ENCODE measurements at places on chromosomes 16 and 17.

- DNase-seq = no peak
Observed at GRCh38 chr16:12903407-12904328, 2.3 kb downstream of the SHISA9 start.

- DNase-seq = peak; percentile 60
Observed at GRCh38 chr17:65198653-65199382, 61.6 kb downstream of the RGS9 start.

DNA sequence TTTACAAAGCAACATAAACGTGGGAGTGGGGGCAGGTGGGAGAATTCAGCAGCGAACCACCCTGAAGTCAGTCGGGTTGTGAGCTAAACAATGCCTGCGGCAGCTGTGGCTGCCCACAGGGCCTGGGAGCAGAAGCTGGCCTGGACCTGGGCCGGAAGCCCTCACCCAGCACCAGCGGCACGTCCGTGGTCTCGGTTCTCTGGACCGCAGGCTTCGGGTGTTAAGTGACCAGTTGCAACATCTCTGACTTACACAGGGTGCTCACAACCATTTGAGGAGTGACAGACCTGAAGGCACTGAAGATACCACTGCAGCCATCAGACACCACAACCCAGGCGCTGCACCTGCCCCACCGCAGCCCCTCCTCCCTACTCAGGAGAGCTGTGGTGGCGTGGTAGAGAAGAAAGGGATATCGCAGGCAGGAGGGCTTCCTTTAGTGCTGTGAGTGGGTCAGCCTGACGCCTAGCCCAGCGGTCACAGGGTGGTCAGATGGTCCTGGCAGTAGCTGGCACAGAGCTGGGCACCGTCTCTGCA, 33.8 kb downstream of the CBFA2T3 start:
- DNase-seq = no peak

- peak; percentile 77 for DNase-seq
Observed at GRCh38 chr17:14926526-14927122, 338.5 kb downstream of the PMP22 start.

DNA sequence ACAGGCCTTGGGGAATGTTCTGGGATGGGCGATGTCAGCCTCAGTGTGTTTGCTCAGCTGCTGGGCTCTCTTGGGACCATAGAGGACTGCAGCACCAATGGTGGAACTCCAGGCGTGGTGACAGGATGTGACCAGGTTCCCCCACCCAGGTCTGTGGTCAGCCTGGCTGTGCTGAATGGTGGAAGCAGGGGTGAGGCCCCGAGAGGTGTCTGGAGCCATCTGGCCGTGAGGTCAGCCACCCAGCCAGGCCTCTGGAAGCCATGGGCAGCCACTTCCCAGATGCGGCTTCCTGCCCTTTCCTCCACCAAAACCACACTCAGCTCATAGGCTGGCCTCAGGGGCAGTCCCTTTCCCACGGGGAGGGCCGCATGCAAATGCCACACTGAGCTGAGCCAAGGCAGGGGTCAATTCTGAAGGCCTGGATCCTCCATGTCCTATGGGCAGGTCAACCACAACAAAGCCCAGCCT, 7.8 kb upstream of the MAPK7 start:
- no peak for DNase-seq

DNA sequence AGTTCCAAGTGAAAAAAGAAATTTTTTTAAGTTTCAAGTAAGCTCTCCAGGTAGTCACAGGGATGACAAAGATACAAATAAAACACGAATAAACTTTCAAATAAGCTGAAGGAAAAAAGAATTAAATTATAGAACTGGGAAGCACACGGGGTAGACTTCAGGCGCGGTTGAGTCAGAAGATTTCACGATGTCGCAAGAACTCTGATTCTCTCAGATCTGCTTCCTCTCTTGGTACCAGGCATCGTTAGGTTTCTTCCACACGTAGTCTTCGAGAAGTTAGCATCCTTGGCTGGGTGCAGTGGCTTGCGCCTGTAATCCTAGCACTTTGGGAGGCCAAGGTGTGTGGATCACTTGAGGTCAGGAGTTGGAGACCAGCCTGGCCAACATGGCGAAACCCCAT, 784.1 kb upstream of the RBFOX1 start:
- no peak for DNase-seq

GRCh38 chr16:23465179-23465578, 12.2 kb upstream of the COG7 start:
- DNase-seq = no peak

DNA sequence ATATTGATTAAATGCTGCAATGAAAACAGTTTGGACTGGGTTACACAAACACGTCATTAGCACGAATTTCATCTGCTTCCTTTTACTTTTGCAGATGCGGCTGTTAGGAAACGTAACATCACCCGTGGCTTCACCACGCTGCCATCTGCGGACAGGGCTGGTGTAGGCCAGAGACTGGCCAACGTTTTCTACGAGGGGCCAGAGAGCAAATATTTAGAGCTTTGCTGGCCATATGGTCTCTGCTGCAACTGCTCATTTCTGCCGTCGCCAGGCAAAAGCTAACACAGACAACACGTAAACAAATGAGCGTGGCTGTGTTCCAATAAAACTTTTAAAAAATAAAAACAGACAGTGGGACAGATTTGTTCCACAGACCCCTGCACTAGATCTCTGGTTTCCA, 96.6 kb downstream of the ENGASE start:
- DNase-seq = no peak

DNA sequence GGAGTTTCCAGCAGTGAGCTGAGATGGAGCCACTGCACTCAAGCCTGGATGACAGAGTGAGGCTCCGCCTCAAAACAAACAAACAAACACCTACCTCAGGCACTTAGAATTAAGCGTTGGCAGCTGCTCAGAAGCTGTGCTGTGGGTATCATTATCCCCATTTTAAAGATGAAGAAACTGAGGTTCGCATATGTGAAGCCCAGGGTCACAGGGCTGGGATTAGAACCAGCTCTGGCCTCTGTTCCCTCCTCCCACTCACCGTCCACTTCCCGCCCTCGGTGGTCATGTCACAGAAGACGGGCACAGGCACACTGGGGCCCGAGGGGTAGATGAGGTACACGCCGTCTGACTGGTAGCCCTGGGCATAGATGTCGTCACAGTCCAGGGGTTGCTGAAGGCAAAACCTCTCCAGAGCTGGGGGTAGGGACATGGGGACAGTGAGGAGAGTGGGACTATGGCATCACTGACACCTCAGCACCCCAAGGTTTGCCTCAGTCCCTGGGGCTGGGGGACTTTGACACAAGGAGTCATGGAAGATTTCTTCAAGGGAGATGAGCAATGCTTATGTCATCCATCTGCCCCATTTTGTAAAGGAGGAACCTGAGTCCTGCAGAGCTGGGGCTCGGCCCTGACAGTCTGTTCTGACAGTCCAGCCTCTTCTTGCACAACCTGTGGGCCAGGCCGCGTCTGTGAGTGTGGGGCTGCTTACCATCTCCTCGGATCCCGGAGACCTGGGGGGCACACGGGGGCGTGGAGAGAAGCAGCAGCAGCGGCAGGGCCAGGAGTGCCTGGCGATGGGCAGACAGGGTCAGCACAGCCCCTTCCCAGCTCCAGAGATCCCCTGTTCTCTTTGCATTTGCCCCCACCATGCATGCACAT, 700 bp downstream of the MFAP4 start:
- DNase-seq = peak; percentile 88

DNA sequence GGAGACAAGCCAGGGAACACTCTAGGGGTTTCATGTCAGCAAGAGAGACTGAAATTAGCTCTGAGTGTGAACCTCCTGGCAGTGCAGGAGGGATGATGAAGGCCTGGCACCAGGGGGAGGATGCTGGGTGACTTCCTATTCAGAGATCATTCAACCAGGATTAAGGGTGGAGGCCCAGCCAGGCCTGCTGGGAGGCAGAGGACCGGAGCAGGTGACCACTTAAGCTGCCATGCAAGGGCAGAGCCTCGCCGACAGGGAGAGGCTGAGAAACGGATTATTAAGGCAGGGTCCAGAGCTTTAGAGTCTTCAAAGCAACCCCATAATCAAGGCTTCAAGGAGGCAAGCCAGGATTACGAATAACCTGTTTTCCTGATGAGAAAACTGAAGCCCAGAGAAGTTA, 10.6 kb upstream of the SRCIN1 start:
- no peak for DNase-seq

- peak; percentile 86 for DNase-seq
Observed at GRCh38 chr16:70685938-70686375, at the start of gene MTSS2. Gene MTSS2, minus strand, starts transcription at chr16:70686053. Its CDS starts 262 bp downstream, at chr16:70685791.

- DNase-seq = peak; percentile 54
Observed at GRCh38 chr17:42459801-42460281, 1.2 kb downstream of the ATP6V0A1 start.

DNA sequence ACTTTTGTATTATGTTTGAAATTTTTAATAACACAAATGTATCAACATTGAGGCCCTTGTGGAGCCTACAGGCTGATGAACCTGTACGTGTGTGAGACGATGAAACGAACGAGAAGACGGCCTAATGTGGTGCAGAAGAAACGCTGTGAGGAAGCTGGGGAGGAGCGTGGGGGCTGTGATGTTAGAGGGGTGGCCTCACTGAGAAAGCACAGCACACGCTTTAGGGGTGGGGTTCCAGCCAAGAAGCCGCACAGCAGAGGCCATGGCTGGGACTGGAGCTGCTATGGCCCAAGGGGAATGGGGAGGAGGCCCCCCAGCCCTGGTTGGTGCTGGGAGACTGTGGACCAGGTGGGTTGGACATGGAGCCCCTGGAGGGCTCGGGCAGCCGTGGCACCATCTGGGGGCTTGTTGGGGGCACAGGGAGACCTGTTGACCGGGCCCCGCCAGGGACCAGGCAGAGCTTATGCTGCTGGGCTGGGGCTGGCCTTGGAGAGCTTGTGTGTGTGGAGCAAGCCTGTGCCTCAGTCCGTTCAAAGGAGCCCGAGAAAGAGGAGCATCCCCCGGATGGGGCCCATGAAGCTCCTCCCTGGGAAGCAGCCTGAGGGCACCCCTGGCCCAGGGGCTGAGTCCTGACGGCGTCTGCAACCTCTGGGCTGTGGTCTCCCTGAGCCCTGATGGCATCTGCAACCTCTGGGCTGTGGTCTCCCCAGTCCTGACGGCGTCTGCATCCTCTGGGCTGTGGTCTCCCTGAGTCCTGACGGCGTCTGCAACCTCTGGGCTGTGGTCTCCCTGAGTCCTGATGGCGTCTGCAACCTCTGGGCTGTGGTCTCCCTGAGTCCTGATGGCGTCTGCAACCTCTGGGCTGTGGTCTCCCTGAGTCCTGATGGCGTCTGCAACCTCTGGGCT, 44.7 kb downstream of the METRNL start:
- no peak for DNase-seq

DNA sequence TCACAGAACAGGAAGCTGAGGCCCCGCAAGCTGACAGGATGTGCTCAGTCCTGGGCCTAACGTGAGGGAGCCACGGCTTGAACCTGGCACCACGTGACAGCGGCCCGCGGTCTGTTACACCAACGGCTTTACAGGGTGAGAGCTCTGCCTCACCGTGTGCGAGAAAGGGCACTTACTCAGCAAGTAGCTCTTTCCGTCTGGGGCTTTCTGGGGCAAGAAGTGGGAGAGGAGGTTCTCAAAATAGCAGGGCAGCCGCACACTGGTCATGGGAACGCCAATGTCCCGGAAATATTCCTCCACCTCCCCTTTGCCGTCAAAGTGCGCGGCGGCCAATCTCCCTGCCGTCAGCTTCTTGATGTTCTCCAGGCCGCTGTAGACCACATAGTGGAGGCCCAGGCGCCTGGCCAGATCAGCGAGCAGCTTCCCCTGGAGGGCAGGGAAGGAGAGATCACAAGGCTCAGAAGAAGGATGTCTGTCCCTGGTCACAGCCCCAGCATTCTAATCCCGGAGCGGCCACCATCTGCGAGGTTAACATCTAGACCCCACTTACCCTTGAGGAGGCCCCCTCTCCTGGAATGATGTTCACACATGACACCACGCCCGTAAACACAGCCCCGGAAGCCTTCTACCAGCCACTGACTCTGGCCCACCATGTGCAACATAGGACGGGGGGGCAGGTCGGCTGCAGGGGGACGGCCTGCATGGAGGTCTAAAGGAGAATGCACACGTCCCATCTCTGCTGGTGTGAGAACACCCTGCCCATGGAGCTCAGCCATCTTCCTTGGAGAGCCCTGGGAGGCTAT, 8.2 kb downstream of the NMRAL1 start:
- DNase-seq = no peak

- DNase-seq = no peak
Observed at GRCh38 chr16:52546291-52547003, 496 bp downstream of the TOX3 start.

GRCh38 chr16:24118126-24118821, 137.9 kb upstream of the CACNG3 start:
- no peak for DNase-seq

DNA sequence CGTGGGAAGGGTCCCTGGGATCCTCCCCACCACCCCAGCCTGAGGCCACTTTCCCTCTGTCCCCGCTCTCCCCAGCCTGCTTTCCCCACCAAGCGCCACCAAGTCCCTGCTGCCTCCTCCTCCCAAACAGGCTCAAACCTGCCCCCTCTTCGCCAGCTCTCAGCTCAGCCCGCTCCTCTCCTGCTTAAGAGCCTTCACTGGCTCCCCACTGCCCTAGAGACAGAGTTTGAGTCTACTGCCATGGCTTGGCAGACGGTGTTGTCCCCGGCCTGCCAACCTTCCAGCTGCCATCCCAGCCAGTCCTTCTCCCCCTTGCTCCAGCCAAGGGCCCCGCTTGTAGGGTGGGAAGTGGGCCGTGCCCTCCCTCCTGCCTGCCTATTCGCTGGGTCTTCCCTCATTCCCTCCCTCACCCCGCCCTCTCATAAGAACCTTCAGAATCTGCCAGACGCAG, 11.1 kb downstream of the IL4R start:
- DNase-seq = no peak

DNA sequence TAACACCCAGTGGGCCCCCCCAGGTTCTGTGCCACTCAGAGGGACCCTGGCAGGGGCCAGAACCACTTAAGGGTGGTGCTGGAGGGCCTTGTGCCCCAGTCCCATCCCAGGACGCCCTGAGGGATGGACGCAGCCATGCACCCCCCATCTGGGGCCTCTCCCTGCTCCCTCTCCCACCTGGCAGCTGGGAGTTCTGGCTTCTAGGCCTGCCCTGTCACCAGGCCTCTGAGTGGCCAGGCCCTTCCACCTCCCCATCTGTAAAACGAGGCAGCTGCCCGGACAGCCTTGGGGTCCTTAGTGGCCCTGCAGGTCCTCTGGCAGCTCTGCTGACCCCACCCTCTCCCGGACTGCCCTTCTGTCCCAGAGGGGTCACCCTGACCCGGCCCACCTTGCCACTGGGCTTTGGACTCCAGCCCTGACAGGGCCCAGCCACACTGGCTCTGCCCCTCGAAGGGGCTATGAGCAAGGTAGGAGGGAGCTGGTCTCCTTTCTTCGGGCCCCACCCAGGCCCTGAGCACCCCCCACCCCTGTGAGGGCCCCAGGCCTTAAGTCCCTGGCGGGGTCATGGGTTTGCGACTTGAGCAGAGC, 12.3 kb downstream of the PAM16 start:
- no peak for DNase-seq

- DNase-seq = no peak
Observed at GRCh38 chr16:56974549-56975300, 13.0 kb downstream of the CETP start.

- DNase-seq = peak; percentile 32
Observed at GRCh38 chr17:11935734-11936406, 61.4 kb downstream of the ZNF18 start.

GRCh38 chr17:67833134-67833533, 7.8 kb downstream of the BPTF start:
- no peak for DNase-seq
